Inflammatory macrophage treated with lipopolysaccharide for 4 hours (primary cell): ENCODE measurements at places on chromosomes 6 and 20.
A peak's percentile ranks its signal among the peaks of the same experiment; 100 is the strongest.

- no peak for DNase-seq
These were observed 98.0 kb upstream of the SLC24A3 start for GRCh38 chr20:19114410-19114809.

- DNase-seq: no peak
These were observed 25.2 kb downstream of the TBPL1 start for GRCh38 chr6:133977983-133978895.

DNA sequence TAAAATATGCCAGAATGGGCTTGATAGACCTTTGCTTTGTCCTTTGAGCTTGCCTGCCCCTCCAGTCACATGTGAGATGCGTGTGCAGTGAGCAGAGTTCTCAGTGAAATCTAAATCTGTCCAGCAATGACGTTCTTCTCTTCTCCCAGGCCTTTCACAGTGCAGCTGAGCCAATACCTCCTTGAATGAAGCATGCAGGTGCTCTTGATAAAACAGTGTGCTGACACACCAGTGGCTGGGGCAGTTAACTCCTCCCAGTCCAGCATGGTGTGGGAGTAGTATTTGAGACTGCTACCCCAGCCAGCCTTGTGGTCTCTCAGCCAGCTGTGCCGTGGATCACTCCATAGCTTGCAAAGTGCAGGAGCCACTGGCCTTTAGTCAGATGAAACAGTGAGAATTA lies 240.5 kb downstream of the FARS2 start:
- no peak for DNase-seq

DNA sequence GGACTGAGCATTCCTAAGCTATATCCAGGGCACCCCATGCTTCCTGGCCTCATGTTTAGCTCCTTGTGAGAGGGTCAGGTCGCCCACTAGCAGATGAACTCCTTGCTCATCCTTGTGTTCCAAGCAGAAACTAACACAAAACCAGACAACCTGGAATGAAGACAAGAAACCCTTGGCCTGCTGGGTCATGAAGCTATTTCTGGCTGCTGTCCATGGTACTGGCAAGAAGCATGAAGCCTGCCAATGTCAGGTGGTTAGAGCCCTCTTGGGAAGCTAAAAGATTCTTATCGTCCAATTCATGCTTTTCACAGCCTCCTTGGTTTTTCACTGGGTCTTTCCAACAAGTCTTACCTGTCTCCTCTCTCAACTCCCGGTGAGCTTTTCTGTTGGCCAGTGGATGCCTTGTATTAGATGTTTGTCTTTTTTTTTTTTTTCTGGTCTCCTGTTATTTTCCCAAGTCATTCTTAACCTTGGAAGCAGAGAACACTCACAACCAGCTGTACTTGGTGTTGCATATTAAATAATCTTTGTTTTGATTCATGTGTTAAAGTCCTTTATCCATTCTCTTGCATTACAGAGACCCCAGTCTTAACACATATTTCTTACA lies 180.3 kb downstream of the ANKRD60 start:
- DNase-seq: no peak

GRCh38 chr6:8059129-8059528 lies 5.1 kb downstream of the BLOC1S5 start:
- DNase-seq: peak; percentile 53

- DNase-seq: no peak
These were observed 94.2 kb upstream of the ATXN1 start for GRCh38 chr6:16855460-16855859.

- peak; percentile 64 for DNase-seq
These were observed at the start of gene TRAM2 for GRCh38 chr6:52577022-52577777. TRAM2 (minus strand) TSS chr6:52577060; CDS start chr6:52576915, 145 bp downstream.

GRCh38 chr6:68975064-68975463 lies 340.0 kb downstream of the ADGRB3 start:
- no peak for DNase-seq

DNA sequence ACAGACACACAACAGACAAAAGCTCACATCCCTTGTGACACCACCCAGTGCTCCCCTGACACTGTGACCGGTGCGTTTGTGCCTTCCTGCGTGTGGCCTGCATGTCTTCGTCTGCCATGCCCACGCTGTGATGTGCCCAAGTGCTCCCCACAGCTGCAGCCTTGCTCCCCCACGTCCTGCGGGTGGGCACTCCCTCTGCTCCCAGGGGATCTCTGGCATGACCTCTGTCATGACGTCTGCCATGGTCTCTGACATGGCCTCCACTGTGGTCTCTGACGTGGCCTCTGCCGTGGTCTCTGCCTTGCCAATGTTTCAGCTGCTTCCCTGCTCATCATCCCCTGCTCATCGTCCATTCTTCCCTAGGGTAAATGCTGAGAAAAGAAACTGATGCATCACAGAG lies 200.9 kb downstream of the DLL1 start:
- no peak for DNase-seq

DNA sequence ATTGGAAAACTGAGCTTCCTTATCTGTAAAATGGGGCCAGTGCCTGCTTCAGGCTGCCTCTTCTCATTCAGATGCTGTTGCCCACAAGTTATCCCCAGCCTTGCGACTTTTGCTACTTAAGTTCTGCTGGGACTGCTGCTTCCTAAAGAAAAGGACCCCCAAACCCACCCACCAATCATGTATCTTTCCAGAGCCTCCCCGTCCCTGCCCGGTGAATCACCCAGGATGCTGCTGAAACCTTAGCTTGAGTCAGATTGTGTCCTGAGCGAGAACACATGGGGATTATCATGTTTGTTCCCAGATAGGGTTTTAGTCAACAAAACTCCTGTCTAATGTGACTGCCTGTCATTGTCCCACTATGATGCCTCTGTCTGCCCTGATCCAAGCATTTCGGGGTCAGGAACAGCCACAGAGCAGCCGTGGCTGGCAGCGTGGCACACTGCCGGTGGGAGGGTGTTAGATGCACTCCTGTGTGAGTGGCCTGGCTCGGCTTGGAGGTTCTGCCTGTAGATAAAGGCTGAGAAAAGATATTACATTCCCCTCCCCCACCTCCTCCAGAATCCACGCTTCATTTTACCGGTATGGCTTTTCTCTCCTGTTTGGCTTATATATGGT lies 79.9 kb downstream of the TOX2 start:
- DNase-seq: no peak

GRCh38 chr6:81999826-82000225 lies 247.3 kb upstream of the TENT5A start:
- no peak for DNase-seq

DNA sequence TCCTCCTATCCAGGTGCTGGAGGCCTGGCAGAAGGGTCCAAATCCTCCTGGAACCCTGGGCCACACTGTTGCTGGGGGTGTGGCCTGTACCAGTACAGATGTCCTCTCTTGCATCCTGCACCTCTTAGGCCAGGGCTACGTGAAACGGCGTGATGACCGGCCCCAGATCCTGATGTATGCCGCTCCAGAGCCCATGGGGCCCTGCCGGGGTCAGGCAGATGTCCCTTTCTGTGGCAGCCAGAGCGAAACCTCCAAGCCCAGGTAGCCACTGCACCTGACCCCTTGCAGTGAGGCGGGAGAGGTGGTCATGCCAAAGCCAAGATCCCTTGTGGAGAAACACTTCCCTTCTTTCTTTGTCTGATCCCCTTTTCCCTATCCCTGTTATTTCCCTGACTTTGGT lies 14.2 kb downstream of the DNPH1 start:
- DNase-seq: no peak

DNA sequence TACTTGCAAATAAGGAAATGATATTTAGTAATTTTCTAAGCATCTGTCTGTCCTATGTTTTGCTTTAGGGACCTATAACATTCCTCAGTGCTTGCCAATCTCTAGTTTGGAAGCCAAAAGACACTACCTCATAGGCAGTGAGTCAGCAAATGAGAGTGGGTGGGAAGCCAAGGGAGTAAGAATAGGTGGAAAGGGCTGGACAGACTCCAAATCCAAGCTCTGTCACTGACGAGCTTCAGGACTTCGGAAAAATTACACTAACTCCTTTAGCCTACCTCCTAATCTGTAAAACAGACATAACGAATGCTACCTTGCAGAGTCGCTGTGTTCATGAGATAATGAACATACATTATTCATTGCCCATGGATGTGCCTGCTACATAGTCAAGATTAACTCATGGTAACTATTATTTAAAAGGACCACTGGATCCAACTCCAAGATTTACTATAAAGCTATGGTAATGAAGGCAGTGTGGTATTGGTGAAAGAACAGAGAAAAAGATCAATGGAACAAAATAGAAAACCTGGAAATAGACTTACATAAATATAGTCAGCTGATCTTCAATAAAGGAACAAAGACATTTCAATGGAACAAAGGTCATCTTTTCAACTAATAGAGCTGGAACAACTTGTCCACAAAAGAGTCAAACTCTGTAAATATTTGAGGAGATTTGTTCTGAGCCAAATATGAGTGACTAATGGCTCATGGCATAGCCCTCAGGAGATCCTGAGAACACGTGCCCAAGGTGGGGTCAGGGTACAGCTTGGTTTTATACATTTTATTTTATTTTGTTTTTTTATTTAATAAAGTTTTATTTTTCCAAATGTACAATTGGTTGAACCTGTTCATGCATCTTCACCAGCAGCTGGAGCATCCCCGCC lies 64.1 kb downstream of the FAM50B start:
- no peak for DNase-seq

GRCh38 chr20:14951707-14952418 lies 614.5 kb upstream of the FLRT3 start:
- DNase-seq: no peak

DNA sequence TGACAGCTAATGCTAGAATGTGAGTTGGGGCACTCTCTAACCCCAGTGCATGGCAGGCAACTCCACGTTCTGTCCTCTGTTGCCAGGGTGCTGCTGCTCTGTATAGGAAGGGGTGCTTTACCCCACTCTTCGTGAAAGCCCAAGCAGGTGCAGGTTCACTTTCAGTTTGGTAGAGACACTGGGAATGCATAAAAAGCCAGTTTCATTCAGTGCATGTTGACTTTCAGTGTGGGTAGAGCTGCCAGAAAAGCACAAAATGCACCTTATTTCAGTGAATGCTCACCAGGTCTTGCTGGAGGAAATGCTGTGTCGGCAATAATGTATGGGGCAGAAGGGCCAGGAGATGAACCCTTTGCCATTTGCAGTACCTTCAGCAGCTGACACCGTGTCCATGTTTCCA lies 62.1 kb upstream of the ADGRB3 start:
- DNase-seq: no peak

GRCh38 chr20:44768256-44768655 lies 22.6 kb downstream of the KCNK15 start:
- DNase-seq: no peak

- no peak for DNase-seq
These were observed 230.8 kb downstream of the CDH4 start for GRCh38 chr20:61482901-61483300.

DNA sequence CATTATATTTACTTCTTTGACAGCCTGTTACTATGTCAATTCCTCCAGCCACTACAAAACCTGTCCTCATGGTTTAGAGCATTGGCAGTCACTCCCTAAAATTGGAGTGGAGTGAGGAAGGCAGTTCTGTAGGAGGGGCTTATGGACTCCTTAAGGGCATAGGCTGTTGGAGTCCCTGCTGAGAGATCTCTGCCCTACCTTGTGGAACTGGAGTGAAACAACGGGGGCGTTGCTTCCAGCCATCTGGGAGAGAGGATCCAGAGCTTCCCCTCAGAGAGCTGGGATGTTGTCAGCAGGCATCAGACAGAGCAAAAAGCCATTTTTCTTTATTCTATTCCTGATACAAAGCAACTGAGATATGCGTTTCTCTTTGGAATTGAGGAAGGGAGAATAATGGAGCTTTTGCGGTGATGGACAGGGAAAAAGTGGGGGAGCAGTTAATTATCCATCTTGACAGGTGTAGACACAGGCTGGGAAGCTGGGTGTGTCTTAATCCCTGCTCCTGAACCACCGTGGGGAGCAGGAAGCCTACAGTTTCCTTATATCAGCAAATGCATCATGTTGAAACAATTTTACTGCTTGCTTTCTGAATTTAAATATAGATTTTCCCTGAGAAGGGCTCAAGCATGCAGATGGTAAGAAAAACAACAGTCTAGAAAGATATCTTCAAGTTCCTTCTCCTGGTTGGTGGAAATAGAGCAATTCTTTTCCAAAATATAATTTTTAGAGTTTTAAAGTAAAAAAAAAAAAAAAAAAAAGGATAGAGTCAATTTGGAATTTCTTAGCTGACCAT lies 402.5 kb downstream of the PLCB1 start:
- no peak for DNase-seq

GRCh38 chr6:169225131-169225576 lies 28.5 kb downstream of the THBS2 start:
- DNase-seq: no peak

DNA sequence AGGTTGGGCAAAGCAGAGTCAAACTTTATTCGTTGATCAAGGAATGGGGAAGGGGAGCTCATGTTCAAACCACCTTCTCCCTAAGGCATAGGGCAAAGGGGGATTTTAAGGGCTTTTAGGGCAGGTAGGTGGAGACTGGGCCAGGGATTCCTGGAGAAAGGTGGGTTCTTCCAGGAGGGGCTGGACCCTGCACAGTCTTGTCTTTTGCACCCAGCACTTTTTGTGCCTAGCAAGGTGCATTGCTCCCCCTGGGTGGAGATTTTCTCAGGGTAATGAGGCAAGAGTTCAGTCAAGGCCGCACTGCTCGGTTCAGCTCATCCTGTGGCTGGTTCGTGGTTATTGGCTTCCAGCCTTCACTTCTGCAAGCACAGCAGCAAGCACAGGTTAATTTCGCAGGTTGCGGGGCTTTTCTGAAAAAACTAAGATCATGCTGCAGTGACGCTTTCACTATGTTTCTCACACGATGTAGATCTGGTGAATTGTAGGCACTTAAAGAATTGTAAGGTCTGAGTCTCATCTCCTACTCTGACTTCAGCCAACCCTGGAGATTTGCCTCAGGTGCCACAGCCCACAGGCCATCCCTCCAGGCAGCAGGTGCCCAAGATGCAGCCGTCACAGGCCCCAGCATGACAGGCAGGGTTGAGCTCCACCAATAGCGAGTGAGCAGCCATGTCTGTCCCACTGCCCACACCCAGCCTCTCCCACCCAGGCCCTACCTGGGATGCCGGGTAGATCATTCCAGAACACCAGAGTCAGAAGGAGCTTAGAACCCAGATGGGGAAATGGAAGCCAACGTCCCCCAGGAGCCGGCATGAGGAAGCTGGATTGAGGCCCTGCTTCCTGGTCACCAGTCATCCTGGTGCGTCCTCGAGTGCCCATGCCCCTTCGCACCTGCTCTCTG lies 37.1 kb downstream of the SUN5 start:
- DNase-seq: no peak

DNA sequence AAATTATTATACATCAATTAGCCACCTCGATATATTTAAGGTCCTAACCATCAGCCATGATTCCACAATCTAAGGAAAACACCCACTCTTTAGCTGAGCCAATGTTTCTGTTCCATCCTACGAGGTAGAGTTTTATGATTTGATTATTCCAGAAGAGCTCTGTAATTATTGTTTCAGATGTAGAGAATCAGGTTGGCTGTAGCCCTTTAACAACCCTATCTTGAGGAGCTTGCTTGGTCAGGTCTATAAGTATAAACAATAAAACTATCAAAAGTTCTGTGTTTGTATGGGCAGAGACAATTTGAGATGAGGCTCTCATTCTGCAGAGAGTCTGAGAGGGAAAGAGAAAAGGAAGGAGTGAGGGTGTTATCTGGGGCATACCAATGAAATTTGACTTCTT lies at the start of gene PBOV1:
PBOV1 (minus strand) TSS at position 43 of the 400 bp plus-strand sequence. CDS start 96 bp downstream, outside the sequence.
- DNase-seq: no peak

GRCh38 chr6:107633680-107634323 lies 143.9 kb downstream of the SOBP start:
- no peak for DNase-seq
